GM03348 (cell line): ENCODE measurements at places on chromosomes 7 and 10.

DNA sequence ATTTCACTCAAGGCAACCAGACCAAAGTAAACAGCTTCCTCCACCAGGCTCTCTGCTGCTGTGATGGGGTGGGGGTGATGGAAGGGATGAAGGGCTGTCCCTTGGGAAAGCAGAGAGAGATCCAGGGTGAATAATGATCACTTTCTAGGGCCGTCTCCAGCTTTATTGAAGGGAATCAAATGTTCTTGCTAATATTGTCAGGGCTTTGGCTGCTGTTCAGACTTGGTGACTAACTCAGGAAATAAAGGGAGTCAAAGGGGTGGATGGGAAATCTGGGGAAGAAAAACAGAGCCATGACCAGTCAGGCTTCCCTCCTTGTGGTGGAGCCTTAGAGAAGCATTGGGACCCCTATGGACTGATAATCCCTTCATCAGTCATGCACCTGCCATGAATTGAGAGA is 196.2 kb upstream of the AGK start:
- DNase-seq, result no peak

DNA sequence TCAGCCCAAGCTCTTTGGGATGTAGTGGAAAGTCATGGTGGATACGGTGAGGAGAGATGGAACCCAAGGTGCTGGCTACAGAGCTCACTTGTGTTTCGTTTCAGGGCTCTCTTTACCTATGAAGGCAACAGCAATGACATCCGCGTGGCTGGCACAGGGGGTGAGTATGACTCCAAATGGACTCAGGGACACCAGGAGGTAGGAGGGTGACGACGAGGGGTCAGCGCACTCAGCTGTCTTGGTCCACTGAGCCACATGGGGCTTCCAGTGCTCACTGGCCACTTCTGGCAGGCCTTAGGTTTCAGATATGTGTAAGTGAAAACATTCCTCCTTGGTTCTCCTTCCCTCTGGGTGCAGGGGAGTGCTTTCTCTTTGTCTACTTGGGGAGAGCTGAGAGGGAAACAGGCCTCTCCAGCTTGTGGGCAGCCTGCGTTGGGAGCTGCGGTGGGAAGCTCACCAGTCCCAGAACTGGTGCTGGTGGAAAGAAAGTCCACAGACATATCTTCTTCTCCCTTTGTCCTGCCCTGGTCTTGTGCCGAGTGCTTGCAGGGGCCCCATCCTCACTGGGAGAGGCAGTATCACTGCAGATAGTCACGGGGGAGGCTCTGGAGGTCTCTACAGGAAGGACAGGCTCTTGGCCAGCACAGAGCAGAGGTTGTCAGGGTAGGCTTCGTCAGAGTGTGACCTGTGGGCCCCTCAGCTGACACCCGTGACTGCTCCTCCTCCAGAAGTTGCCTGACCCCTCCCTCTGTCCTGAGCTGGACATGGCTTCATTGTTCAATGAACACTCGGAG is 5.8 kb downstream of the DBNL start:
- DNase-seq, result no peak

DNA sequence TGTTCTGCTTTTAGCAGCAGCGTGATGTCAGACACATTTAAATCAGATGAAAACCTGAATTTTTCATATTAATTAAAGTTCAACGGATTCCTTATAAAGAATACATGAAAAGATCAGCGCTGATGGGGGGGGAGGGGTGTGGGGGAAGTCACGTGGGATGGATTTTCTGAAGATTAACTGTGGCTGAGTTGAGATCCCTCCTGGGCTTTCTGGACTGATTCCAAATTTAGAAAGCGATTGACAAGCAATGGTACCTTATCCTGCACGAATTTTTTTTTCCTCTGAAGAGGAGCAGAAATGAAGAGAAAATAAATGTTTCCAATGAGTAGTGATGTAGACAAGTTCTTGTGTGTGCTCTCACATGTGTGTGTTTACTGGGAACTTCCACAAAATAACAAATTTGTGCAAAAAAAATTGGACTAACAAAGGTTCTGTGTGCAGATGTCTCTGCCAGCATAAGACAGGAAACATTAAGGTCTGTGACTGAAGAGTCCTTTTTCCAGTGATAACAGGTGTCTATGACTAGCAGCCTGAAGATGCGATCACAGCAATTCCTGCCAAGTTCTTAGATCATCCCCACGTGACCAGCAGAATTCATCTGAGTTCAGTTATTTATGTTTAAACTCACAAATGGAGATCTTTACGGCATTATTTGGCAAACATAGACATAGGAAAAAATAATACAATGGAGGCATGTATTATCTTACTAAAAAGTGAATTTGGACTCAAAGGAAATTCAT is 585.2 kb upstream of the CELF2 start:
- no peak for DNase-seq

DNA sequence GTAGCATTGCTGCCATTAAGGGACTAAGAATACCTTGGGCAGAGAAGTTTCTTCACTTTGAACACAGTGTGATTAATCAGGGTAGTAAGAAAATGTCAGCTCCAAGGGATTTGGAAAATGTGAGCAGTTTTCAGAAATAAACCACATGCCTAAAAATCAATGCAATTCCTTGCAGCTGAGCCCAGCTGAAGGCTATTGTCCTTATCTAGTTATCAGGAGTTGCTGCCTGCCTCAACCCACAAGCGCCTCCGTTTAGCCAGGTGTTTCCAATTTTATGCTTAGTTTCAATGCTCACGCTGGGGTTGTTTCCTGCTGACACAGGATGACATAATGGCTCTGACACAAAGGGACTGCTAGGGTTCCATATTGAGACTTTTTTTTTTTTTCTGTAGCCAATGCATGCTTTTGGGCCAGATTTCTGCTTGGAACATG is 132.3 kb upstream of the ANK3 start:
- peak; percentile 43 for DNase-seq

DNA sequence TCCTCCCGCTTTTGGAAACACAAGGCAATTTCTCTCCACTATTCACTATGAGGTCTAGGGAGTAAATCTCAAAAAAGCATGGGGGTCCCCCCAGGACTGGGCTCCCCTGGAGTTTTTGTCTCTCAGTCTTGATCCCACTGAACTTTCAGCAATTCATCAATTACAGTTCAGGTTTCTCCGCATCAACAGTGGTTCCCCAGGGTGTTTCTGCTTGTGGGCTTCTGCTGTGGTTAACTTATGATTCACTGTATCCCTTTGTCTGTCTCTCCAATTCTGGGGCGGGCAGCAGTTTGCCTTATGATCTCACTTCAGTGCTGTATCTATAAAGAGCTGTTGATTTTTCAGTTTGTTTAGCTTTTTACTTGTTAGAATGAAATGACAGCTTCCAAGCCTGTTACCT is 142.6 kb upstream of the CDC14C start:
- DNase-seq, result peak; percentile 4

DNA sequence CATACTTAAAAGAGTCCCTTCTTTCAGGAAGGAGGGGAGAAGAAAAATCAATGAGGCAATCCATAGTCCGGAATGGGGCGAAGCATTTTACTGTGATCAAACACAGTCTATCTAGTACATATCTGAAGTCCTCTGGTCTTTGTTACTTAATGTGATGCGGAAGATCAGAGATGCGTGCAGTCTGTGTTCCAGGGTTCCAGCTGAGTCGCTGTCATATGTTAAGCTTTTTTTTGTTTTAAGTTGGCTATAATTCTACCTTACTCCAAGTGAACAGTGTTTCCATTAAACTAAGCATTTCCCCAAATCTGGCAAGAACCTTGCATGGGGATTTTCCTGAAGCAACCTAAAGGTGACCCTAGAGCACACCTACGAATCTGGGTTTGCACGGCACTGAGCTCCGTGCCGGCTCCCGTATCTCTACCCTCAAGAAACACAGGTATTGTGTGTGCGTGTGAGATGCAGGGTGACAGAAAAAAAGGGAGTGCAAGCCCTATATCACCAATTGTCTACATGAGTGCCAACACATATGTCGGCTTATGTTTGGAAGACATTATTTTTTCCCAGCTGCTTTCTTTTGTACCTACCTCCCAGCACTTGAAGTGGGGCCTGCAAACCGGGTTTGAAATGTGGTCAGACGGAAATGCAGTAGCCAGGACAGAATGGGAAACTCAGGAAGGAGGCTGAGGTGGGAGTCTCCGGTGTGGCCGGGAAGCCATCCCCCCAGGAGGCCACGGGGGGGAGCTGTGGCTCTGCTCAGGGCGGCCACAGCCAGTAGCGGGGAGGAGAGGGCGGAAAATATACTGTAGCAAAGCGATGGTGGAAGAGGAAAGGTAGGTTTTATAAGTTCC is 435.8 kb upstream of the MGMT start:
- peak; percentile 81 for DNase-seq

GRCh38 chr10:111116211-111116610 is 39.4 kb downstream of the ADRA2A start:
- no peak for DNase-seq

DNA sequence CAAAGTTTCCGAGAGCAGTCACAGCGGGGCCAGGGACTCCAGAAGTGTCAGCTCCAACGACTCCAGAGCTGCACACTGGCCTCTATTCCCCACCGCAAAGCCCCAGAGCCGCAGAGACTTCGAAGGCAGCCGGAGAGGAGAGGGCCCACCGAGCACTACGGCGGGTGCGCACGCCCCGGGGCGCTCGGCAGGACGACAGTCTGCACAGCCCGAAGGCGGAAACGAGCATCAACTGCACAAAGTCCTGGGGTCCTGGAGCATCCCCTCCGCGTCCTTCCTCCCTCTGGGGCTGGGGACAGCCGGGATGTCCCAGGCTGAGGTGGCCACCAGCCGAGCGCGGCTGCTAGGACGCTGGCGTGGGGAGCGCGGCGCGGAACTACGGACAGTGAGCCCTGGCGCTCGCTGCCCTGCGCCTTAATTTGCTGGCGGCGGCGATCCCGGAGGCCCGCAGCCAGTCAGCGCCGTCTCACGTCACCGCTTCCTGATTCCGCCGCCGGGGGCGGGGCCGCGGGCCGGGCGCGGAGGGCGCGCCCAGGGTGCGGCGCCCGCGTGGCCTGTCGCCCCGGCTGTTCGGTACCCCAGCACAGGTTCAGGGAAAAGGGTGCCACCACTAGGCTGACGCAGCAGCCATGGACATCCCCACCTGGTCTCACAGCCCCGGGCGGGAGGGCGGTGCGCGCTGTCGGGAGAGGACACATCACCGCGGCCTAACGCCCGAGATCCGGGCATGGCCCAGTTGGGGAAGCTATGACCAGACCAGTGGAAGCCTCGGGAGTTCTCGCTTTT is at the start of gene TBX20:
Gene TBX20 (minus strand): TSS at position 391 of the 786 bp plus-strand sequence. CDS start 480 bp downstream, outside the sequence.
- DNase-seq, result peak; percentile 91

DNA sequence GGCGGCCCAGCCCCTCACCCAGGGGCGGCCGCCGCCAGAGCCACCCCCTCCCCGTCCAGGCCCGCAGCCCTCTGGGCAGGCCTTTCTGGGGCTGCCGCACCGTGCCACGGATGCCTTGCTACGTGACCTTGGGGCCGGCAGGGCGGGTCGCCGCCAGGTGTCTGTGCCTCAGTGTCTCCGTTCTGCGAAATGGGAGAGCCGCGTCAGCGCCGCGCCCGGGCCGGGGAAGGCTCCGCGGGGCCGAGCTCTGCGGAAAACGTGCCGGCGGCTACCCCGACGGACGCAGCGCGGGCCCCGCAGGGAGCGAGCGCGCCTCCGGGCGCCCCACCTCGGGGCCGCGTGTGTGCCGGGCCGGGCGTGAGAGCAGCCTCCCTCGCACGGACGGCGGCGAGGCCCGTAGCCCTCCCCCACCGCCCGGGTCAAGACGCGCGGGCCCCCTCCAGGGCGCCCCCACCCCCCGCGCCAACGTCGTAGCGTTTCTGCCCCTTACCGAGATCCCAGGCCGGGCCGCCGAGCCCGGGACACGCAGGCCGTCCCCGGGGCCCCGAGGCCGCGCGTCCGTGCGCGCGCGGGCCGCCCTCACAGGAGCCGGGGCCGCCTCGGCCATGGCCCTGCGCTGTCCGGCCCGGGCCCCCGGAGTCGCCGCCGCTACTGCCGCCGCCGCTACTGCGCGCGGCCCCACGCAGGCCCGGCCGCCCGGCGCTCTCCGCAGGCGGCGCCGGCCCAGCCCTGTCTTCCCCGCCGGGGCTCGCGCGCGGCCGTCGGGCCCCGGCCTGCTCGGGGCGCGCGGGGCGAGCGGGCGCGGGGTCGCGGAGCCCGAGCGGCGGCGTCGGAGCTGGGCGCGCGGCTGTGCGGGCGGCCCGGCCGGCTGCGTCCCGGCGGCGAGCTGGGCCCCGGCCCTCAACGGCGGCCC is 1.1 kb downstream of the ZNF777 start:
- DNase-seq, result peak; percentile 69

DNA sequence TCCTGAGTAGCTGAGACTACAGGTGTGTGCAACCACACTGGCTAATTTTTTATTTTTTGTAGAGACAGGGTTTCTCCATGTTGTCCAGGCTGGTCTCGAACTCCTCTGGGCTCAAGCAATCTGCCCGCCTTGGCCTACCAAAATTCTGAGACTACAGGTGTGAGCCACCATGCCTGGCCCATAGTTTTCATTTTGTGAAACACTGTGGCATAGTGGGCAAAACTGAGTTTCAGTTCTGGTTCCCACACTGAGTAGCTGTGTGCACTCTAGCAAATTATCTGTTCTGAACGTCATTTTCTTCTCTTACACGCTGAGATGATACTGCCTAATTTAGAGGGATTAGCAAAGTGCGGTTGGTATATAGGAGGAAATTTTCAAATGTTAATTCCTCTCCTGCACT is 13.5 kb downstream of the ATP5MK start:
- no peak for DNase-seq

DNA sequence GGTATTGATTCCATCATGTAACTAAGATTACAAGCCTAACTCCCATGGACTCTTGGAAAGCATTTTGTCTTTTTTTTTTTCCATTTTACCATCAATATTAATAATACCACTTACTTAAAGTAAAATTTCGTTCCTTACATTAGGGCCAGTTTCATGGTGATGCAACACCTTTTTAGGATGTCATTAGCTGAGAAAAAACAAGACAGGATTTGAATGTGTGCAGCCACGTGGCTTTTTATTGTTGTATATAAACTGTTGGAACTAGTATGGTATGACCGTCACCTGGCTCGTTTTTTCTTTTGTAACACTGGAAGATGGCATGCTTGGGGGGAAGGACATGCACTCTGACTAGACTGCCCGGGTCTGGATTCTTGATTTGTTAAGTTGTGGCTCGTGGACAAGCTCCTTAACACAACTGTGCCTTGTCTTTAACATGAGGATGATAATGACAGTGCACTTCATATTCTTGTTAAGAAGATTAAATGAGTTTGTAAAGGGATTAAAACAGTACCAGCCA is 42.1 kb downstream of the ARHGAP21 start:
- DNase-seq, result no peak

DNA sequence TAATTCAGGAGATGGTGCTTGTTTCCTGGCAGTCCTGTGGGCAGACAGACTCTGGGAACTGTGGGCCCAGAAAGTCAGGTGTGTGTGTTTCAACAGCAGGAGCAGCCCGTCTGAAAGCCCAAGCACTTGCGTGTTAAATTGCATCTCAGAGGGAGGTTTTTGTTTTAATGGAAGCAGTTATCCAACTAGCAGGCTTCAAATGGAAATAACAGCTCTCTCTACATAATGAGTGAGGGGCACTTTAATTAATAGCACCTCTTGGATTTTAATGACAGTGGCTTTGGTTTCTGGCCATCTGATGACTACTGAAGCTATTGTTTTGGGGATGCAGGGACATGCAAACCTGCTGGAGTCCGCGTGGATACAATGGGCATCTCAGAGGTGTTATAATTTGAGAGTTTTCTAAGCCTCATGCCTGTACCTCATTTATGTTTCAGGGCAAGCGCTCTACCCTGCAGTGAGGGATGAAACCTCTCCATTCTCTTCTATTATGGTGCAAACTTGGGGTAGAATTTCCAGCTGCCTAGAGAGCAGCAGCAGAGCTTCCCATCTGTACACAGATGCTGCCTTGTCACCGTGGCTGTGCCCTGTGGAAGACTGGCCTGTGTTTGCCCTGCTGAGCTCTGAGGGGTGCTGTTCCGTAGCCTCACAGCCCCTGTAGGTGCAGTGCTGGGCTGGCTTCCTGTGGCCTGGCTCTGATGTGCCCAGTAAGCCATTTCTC is 206.6 kb upstream of the GPR26 start:
- DNase-seq, result no peak

- DNase-seq, result no peak
Observed at GRCh38 chr10:93852476-93853095, 41.2 kb upstream of the SLC35G1 start.
